ENCODE measurements at places on chromosomes 13 and 19.

DNA sequence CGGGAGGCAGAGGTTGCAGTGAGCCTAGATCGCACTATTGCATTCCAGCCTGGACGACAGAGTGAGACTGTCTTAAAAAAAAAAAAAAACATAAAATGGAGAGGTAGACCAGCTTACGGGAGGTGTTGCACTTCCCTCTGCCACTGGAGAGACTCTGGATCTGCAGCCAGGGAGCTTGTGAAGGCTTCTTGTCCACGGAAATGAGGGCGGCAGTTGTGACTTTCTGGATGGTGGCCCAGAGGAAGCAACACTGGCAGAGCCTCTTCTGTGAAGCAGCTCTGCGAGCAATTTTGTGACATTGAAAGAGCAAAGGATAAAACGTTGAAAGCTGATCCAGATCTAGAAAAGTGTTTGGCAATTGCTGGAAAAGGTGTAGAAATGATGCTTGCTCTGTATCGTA lies 10.4 kb downstream of the SPINT2 start:
- no peak for DNase-seq

DNA sequence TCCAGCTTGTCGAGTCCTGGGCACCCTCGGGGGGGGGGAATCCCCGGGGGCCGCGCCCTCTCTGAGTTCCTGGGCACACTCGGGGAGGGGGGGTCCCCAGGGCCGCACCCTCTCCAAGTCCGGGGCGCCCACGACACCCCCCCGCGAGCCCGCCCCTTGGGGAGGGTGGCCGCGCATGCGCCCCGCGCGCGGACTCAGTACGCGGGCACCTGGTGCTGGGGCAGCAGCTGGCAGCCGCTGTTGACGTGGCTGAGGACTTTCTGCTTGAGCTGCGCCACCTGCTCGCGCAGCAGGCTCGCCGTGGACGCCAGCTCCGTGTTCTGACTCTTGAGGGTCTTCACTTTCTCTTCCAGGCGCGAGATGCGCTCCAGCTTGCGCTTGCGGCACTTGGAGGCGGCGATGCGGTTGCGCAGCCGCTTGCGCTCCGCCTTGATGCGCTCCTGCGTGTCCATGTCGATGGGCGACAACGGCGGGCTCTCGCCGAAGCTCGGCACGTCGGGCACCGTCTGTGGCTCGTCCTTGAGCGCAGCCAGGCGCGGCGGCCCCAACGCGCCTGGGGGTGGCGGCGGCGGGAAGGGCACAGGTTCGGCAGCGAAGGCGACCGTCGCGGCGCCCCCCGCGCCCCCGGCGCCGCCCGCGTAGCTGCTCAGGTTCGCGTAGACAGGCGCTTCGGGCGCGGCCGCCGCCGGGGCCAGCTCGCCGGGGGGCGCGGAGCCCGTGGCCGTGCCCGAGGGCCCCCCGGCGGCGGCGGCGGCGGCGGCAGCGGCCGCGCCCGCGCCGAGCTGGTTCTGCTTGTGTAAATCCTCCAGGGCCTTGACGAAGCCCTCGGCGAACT lies 958 bp downstream of the JUND start:
- DNase-seq, result peak; percentile 76

DNA sequence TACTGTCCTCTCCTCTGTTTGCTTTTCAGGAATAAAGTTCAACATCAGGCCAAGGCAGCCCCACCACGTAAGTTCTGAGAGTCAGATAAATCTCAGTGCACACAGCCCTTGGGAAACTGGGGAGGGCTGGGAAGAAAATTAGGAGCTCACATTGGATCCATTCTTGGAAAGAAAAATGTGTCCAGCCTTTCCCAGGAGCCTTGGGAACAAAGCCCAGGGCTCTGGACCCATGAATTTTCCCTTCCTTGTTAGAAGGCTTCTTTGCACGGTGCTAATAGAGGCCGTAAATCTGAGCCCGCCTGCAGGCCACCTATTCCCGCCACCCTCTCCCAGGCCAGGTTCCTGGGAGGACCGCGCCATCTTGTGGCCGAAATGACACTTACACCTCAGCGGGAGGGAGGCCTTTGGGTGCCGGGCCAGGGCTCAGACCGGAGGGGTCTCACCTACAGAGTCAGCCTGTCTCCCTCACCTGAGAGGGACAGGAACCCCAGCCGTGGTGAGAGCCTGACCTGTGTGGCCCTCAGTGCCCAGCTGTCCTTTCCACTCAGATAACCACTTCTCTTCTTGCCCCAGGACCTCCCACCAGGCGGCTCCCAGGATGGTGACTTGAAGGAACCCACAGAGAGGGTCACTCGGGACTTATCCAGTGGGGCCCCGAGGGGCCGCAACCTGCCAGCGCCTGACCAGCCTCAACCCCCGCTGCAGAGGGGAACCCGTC lies 25.1 kb upstream of the KCTD15 start:
- peak; percentile 88 for DNase-seq

- DNase-seq, result peak; percentile 73
Measured at GRCh38 chr19:47232422-47233211, 1.6 kb upstream of the BBC3 start.

DNA sequence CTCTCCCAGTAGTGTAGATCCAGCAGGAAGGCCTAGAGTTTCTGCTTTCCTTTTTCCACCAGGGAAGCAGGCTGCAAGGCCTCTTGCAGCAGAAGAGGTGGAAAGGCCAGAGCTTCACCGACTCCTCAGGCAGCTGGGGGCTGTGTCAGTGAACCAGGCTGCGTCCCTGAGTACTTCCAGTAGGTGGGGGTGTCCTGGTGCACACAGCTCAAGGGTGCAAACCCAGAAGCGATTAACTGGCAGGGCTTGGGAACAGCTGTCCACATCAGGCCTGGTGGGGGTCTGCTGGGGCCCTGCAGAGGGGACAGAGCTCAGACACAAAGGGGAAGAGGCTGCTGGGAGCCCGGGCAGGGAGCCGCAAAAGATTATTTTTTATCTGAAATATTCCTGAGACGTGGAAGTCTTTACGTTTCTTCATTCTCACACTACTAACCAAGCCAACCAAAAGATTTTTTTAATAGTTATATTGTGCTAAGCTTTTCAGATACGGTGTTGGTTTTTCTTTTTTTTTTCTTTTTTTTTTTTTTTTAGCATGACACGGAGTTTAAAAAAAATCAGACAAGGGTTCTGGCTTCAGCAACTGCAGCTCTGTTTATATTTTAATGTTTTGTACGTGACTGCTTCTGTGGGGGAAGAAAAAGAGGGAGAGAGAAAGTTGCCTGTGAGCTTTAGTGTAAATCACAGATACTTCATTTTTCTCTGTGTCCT lies 11.0 kb downstream of the TSHZ3 start:
- DNase-seq, result peak; percentile 36

- DNase-seq, result no peak
Measured at GRCh38 chr13:97780486-97780885, 173.0 kb upstream of the IPO5 start.

DNA sequence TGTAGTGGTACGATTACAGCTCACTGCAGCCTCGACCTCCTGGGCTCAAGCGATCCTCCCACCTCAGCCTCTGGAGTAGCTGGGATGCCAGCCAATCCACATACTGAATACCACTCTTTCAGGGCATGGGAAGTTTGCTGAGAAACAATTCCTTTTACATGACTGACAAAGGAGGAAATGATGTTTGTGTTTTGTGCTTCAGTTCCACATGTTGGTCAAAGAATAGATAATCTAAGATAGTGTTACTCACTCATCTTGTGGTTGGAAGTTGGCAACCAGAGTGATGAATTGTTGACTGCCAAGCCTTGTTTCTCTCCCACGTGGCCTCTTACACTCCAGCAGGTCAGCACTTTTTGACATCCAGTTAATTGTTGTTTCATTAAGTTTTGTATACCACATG lies 7.6 kb downstream of the MBD3L2B start:
- peak; percentile 5 for DNase-seq

Data from adipocyte (in vitro differentiated cells).